ENCODE measurements at places on chromosomes 2 and 18.

DNA sequence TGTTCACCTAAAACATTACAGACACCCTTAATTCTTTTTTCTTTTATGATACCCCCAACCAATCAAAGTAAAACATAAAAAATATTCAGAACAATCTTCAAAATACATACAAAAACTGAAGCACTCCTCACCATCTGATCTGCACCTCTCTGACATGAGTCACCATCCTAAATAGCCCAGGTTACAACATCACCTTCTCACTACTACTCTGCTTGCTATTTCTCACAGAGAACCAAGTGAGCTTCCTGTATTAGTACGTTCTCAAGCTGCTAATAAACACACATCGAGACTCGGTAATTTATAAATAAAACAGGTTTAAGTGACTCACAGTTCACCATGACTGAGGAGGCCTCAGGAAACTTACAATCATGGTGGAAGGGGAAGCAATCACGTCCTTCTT, 183.5 kb downstream of the CBLN2 start:
- DNase-seq: no peak

- no peak for DNase-seq
These were observed 130.8 kb downstream of the FOXI3 start for GRCh38 chr2:88321449-88322248.

GRCh38 chr2:114122930-114123329, 233.0 kb downstream of the ACTR3 start:
- no peak for DNase-seq

- no peak for DNase-seq
These were observed 334.2 kb upstream of the LRRTM1 start for GRCh38 chr2:80638783-80639182.

DNA sequence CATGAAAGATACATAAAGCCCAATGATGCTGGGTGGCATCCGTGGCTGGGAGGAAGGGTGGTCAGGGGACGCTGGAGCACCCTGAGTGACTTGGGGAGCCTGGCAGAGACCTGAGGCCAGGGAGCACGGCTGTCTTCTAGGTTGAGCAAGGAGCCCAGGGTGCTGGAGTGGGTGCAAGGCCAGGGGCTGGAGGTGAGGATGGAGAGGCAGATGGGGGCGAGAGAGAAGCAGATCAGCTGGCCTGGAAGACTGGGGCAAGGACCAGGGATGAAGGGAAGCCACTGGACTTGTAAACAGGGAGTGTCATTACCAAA, 52.2 kb downstream of the FAM178B start:
- DNase-seq: no peak

- no peak for DNase-seq
These were observed 151.2 kb downstream of the ABCA12 start for GRCh38 chr2:214987261-214987660.

DNA sequence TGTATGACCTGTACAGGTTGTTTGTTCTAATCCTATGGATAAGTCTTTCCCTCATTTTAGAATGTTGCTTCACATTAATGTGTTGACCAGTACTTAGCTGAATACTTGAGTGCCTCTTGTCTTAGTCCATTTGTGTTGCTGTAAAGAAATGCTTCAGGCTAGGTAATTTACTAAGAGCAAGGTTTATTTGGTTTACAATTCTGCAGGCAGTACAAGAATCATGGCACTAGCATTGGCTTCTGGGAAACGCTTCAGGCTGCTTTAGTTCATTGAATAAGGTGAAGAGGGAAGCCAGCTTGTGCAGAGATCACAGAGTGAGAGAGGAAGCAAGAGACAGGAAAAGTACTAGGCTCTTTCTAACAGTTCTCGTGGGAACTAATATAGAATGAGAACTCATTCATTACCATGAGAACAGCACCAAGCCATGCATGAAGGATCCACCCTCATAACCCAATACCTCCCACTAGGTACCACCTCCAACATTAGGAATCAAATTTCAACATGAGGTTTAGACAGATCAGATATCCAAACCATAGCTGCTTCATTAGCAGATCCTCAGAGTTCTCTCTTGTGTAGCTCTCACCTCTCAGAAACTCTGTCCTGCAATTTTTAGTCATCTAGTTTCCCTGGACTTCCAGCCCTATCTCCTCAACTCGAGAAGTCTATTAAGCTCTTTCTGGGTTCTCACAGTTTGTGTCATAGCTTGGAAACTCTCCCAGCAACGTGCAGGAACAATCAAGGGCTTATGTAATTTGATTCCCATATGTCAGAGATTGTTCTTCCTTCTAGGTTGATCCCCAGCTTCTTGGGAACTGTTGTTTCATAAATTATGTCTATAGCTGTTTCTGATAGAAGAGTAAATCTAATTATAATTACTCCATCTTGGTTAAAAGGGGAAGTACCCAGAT, 2082.3 kb upstream of the CELF4 start:
- no peak for DNase-seq

DNA sequence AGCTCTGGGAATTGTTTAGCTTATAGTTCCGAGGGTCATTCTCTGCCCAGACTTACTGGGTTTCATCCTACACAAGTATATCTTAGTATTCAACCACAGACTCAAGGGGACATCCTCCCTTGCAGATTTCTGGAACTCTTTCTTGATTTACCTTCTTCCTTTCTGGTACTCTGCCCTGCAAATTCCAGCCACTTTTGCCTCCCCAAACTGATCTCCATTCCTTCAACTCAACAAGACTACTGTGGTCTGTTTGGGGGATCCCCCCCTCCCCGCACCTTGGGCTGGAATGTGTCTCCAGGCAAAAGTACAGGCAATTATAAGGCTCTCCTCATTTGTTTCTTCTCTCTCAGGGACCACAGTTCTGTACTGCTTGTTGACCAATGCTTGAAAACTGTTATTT, 13.4 kb downstream of the PHOSPHO2 start:
- no peak for DNase-seq

DNA sequence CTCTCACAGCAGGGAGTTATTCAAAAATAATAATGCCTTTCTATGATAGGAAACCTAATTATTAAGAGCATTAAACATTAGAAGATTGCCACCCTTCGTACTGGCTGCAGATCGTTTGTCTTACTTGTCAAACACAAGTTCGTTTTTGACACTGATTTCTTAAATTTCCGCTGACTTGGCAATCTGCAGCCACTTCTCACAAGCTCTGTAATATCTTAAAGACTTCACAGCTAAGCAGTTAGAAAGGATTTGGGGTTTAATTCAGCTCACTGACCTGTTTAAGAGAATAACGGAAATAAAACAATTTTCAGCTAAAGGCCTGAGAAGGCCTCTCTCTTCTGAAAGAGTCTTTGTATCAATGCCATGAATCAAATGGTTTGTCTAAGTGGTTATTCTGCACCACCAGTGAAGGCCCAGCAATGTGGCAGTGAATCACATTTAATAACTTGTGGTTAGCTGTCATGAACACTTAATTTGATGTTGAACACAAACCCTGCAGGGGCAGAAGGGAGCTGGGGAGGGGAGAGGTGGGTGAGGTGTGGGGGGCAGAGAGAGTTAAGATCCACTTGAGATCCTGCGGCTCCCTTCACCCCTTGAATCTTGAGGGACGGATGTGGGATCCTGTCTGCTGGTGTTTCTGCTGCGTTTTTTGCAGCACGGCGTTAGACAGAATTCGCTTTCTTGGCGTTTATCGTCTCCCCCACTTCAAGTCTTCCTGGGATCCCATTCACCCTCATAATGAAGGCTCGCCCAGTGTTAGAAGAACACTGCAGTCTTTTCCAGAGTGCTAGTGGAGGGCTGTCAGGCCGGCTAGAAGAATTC, 145.4 kb upstream of the SATB2 start:
- DNase-seq: no peak

- peak; percentile 24 for DNase-seq
These were observed 54.4 kb downstream of the EPHA4 start for GRCh38 chr2:221517696-221518151.

- no peak for DNase-seq
These were observed 506.7 kb downstream of the NUP35 start for GRCh38 chr2:183630964-183631363.

- DNase-seq: no peak
These were observed 42.3 kb downstream of the SPRED2 start for GRCh38 chr2:65390134-65390533.

DNA sequence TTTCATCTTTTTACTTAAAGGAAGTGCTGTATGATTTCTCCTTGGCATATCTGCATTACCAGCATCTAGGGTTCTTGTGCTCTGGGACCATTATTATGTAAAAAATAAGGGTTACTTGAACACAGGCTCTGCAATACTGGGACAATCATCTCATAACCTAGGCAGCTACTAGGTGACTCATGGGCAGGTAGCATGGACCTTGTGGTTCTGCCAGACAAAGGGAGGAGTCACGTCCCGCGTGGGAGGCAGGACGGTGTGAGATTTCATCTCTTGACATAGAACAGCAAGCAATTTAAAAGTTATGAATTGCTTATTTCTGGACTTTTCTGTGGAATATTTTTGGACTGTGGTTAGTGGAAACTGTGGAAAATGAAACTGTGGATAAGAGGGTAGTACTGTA, 34.1 kb downstream of the ASAP2 start:
- no peak for DNase-seq

DNA sequence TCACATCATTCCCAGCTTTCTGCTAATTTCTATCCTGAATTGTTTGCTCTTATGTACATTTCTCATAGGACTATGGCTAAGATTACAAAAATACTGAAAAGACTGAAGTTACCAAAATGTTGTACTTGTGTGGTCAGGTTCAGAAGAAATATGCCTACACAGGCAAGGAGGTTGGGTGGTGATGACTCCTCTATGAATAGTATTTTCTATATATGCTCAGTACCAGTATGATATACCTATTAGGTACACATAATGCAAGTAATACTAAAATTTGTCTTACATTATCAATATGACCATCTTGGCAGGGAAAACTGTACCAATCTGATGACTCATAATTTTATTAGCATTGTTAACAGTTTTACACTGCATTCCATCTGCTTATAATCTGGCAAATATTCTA, 12.2 kb upstream of the ORC2 start:
- DNase-seq: no peak

DNA sequence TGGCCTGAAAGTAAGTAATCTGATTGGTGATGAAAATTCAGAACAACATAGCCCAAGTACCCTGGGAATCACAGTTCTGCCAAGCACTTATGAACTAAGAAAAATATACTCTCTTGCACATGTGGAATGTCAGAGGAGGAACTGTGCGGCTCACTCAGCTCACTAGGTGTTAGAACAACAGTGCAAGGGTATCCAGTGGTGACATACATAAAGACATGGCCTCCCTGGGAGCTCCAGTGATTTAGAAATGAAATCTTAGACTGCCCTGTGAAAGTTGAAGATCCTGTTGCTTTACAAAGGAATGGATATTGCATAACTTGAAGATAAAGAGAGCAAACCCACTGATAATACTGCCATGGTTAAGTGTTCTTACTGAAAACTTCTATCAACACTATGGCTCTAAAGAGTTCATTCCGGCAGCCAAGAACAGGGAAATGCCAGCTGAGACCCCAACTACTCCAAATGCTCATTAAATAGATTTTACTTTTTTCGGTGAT, 246.2 kb downstream of the ARHGAP15 start:
- DNase-seq: no peak

GRCh38 chr18:13410471-13410870, 191.9 kb downstream of the LDLRAD4 start:
- no peak for DNase-seq

DNA sequence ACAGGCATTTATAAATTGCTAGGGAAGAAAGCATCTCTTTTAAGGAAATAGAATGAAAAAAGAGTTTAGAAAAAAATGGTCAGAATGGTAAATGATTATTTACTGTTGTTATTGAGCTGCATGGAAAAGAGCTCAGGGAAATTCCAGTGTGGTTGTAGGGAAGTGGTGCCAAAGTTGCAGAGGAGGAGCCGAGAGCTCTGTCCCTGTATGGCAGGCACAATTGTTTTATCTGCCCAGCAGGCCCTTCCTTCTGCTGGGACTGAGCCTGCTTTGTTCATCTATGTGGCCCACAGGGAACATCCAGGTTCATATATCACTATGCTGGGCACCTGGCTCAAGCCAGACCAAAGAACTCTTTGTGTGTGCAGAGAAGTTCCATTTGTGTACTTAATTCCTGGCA, 80.8 kb upstream of the AGAP1 start:
- no peak for DNase-seq

GRCh38 chr2:13332060-13332459, 615.3 kb downstream of the TRIB2 start:
- DNase-seq: no peak

DNA sequence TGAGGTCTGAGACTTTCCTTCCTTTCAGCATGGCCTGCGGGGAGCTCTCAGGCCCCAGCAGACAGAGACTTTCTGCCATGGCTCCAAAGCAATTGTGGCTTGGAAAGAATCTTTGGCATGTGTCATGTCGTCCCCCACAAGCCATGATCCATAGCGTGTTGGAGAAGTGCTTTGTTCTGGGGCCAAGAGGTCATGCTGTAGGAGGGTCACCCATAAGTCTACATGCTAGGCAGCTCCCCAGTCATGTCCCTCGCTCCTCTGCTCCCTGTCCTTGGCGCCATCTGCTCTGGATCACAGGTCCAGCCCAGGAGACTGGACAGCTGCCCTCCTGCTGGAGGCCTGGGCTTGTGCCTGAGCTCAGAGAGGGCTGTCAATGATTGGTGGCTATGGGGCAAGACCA, 78.8 kb upstream of the LCLAT1 start:
- no peak for DNase-seq

GRCh38 chr2:47708801-47709499, 74.0 kb upstream of the MSH6 start:
- DNase-seq: no peak

- DNase-seq: no peak
These were observed 325.5 kb downstream of the AGPS start for GRCh38 chr2:177717831-177718618.

GRCh38 chr2:219430633-219431615, 3.7 kb upstream of the SPEG start:
- no peak for DNase-seq

GRCh38 chr18:27206411-27206810, 21.3 kb upstream of the CHST9 start:
- no peak for DNase-seq

GRCh38 chr2:167689444-167689843, 558.0 kb downstream of the STK39 start:
- DNase-seq: no peak

GRCh38 chr18:27073404-27073830, 111.7 kb downstream of the CHST9 start:
- DNase-seq: no peak

DNA sequence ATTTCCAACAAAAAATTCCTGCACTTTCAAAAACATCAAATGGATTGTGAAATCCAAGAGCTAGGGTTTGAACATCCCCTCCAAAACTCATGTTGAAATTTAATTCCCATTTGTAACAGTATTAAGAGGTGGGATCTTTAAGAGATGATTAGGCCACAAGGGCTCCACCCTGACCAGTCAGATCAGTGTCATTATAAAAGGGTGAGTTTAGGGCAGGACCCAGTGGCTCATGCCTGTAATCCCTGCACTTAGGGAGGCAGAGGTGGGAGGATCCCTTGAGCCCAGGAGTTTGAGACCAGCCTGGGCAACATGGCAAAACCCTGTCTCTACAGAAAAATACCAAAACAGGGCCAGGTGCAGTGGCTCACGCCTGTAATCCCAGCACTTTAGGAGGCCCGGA, 8.9 kb downstream of the GTF3C2 start:
- no peak for DNase-seq

- DNase-seq: no peak
These were observed 100.5 kb upstream of the MGAT5 start for GRCh38 chr2:134153294-134153880.
